ENCODE measurements at places on chromosomes 13 and 19.

GRCh38 chr13:51276636-51277035 is 54.4 kb downstream of the FAM124A start:
- no peak for DNase-seq

DNA sequence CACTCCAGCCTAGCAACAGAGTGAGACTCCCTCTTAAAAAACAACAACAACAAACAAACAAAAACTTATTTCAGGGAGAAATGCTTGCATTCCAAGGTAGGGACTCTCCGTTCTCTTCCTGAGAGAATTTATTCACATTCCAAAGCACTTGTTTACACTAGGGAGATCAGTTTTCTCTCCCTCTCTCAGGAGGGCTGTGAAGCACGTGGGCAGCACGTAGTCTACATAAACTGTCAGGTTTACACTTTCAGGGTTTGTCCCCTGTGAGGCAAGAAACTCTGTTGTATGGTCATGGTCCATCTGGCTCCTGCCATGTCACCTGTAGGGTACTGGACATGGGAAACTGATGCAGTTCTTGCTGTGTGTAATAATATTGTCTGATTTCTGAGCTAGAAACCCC is 31.6 kb downstream of the WDR87 start:
- DNase-seq: no peak

- DNase-seq: no peak
Observed at GRCh38 chr13:87754097-87754496, 82.9 kb downstream of the SLITRK5 start.

DNA sequence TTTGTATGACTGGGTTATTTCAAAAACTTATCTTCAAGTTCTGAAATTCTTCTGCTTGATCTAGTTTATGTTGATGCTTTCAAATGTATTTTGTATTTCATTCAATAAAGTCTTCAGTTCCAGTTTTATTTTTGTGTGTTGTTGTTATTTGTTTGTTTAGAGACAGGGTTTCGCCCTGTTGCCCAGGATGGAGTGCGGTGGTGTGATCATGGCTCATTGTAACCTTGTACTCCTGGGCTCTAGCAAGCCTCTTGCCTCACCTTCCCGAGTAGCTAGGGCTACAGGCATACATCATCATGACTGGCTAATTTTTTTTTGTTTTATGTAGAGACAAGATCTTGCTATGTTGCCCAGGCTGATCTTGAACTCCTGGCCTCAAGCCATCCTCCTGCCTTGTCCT is 40.3 kb upstream of the ARHGEF7 start:
- DNase-seq: no peak

- DNase-seq: no peak
Observed at GRCh38 chr13:73937441-73937840, 196.8 kb downstream of the KLF12 start.

- no peak for DNase-seq
Observed at GRCh38 chr13:107422421-107422820, 792.9 kb downstream of the LIG4 start.

DNA sequence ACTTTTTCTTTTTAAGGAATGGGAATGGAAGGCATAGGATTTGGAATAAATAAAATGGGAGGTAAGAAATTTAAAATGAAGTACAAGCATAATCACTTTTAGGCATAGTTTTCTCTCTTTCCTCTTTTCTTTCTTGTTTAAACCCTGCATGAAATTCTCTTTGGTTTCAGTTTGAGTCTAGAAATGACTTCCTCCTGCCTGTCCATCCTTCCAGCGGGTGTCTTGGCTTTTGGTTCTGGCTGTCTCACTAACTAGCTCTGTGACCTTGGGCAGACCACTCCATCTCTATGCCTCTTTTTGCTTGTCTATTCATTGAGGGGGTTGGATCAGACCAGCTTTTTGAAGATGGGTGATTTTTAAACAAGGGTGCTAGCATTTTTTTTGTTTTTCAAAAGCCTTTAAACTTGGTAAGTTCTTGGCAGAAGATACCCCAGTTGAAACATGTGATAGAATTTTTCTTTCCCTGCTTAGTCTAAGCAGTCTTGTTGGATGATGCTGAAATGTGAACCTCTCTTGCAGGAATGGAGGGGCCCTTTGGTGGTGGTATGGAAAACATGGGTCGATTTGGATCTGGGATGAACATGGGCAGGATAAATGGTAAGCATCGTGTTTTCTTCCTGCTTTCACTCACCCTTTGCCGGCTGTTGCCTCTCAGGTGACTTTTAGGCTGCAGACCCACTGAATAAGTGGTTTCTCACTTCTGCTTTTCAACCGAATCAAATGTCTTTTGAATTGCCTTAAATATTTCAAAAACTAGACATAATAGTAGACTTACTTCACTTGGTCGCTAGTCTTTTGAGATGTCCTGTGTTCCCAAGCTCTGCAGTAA is 28.6 kb downstream of the PRAM1 start:
- DNase-seq: no peak

DNA sequence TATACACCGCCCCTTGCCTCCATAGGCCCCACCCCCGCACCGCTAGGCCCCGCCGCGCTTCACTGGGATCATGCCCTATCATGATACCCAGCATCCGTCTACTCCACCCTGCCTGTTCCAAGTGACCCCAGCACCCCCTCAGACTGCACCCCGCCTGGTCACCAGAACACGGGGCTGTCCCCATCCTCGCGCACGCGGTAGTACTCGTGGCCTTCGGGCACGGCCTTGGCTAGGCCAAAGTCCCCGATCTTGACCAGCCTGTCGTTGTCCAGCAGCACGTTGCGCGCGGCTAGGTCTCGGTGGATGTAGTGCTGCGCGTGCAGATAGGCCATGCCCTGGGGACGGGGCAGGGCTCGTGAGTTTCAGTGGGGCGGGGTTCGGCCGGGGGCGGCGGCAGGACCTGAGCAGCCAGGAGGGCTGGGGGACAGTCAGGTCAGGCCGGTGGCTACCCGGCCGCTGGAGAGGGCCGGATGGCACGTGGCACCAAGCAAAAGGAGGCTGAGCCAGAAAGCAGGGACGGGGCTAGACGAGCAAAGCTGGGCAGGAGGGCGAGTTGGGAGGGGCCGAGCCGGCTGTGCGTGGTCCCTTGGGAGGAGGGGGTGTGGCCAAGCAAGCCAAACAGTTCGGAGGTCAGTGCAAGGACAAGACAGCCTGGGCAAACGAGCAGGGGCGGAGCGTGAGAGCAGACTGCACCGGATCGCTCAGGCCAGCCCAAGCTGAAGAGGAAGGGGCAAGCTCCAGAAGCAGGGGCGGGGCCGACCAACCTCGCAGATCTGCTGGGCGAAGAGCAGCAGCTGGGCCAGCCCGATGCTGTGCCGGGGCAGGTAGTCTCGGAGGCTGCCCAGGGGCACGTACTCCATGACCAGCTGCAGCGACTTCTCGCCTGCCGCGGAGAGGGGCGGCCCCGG is 13.6 kb upstream of the ICAM3 start:
- DNase-seq: no peak

DNA sequence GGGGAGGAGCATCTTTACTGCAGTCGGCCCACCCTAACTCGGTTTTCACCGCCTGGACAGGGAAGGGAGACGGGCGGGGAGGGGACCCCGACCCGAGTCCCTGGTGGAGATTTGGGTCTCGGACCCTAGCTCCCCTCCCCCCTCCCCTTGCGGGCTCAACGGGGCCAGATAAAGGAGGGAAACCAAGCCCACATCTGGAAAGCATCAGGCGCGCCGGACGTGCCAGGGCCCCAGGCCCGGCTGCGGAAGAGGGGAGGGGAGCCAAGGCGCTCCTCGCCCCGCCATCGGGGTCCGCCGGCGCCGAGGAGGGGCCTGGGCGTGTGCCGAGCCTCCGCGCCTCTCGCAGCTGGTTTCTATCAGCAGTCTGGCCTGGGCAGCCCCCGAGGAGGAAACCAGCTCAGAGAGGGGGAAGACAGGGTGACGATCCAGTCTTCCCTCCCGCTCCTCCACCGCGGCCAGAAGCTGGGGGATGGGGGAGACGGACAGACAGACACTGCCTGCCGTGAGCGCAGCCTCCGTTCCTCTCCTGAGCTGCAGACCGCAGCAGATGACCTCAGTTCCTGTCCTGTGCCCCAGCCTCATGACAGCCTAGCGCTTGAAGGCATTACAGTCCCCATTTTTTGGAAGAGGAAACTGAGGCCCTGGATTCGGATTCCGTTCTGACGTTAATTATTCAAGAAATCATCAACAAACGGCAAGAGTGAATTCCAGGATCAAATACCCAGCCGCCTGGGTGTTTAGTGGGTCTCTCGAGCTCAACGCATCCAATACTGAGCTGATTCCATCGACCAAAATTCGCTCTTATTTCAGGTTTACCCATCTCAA is 3.6 kb upstream of the GNG8 start:
- no peak for DNase-seq

DNA sequence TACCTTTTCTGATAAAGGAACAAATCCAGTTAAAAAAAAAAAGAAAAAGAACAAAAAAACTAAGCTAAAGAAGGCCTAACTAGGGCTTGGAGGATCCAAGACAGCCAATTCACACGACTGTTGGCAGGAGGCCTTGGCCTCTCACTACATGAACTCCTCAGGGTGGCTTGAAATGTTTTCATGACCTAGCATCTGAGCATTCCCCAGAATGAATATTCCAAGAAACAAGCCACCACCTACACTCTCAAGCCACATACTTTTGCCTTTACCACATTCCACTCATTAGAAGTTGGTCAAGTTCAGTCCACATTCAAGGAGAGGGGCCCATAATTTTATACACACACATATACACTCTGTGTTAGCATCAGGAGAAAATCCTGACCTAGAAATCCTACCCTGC is 97.6 kb upstream of the SIAH3 start:
- no peak for DNase-seq

DNA sequence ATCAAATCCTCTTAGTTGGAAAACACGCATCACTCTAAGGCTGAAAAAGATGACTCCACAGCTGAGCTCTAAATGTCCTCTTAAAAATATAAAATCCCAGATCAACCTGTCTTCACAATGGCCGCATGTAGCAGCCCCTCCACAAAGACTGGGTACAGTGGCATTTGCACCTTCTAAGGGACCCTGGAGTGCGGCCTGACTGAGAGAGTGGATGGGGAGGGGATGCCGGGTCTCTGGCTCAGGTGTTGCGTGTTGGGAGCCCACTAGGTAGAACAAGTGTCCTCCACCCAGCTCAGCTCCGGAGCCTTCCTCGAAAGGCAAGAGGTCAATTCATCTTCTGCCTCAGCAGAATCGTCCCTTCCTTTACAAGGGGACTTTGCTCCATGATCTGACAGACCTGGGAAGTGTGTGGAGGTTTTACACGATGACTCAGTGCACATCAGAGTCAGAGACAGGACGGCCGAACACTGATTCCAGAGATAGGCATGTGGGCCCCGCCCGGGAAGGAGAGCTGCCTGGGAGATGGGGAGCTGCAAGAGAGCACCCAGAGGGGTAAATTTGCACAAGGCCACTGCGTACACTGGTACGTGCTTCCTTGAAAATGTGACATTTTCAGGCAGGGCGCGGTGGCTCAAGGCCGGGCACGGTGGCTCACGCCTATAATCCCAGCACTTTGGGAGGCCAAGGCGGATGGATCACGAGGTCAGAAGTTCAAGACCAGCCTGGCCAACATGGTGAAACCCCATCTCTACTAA is 23.5 kb upstream of the SLC15A1 start:
- no peak for DNase-seq

- no peak for DNase-seq
Observed at GRCh38 chr13:27001705-27002104, 169.9 kb downstream of the USP12 start.

GRCh38 chr19:41323023-41323422 is 13.1 kb downstream of the CCDC97 start:
- no peak for DNase-seq

DNA sequence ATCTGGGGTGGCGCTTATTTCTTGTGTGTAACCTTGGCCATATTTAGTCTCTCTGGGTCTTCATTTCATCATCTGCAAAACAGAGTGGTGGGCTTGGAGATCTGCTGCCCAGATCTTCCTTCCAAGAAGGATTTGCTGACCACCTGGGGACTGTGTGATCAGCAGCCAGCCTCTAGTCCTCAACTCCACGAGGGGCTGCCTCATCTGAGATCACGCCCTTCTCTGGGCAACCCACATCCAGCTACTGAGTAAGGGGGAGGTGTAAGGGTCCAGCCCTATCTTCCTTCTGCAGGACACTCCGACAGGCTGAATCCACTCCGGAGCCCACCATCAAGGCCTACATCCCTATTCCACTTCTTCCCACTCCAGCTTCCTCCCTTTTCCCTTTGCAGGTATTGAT is 57.9 kb downstream of the CHST8 start:
- no peak for DNase-seq

DNA sequence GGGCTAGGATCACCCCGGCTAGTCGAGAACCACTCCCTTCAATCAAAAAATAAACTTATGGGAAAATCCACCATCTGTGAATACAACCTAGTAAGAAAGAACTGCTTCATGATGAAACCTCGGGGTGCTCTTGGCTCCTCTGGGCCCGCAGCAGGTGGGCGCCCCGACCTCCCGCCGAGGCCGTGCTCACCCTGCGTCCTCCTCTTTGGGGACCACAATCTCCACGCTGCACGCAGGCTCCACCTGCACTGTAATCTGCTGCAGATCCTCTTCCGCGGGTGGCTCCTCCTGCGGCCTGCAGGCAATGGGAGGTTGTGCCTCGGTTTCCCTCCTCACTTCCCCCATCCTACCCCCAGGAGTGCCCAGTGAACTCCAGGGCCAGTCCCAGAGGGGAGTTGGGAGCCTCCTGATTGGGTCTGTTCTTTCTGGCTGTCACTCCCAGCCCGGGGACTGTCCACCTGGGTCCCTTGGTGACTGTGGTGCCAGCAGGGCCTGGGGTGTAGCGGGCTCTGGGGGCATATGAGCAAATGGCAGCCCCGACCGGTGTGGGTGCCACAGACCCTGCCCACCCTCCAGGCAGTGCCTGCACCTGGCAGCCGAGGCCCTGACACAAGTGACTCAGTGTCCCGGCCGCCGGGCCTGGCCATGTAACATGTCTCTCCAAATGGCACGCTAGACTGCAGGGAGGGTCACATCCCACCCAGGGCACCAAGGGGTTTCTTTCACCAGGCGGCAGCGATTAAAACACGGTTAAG is 15.1 kb upstream of the CACTIN start:
- no peak for DNase-seq

DNA sequence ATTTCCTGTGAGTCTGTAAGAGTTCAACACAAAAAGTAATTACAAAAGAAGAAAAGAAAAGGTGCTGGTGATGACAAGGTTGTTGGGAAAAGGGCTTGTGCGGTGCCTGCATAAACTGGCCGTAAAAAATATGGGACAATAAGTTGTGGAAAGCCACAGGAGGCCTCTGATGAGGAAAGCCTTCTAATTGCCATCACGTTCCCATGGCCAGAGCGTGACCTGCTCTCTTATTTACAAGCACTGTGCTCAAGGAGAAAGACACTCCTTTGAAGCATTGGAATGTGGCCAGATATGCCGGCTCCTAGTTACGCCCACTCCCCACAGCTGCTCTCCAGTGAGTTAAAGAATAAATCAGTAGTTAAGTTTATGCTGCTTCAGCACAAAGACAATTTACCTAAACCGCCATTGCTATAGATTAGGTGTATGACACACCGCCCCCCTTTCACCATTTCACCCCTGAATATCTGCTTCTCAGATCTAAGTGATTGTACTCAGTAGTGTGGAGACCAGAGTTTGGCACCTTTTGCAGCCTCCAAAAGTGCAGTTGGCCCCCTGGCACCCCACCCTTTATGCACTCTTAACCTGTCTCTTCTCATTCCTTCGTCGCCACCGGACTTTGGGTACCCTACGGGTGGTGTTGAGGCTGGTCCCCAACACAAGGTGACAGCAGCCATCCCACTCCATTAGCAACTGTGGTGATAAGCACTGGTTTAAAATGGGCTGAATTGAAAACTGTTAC is 8.1 kb upstream of the PGLYRP1 start:
- no peak for DNase-seq

Data from CD4-positive, alpha-beta T cell (primary cell).